ENCODE measurements at places on chromosomes 4 and X.
A peak's percentile ranks its signal among the peaks of the same experiment; 100 is the strongest.

GRCh38 chrX:121254336-121254735 is 206.9 kb downstream of the GLUD2 start:
- peak; percentile 7 for DNase-seq

DNA sequence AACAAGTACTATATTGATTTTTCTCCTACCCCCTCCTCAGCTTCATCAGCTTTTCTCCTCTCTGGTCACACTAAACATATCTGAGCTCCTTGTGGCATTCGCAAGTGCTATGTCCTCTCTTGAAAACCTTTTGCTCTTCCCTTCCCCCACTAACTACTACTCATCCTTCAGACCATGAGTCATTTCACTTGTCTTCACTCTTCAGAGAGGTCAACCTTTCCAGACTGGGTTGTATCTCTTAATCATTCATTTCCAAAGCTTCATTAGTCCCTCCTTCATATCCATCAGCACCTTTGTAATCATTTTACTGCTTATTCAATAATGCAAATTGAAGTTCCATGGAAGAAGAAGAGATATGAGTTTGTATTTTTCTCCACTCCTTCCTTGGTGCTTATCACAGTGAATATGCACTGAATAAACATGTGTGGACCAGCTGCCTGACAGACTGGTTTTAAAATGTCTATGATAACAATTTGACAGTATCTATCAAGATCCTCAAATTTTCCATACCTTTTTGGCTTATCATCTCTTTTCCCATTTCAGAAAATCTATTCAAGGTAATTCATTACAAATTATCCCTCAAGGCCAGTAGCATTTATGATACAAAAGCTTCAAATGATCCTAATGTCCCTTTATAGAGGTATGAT is 28.4 kb downstream of the DDX60L start:
- DNase-seq: peak; percentile 78

DNA sequence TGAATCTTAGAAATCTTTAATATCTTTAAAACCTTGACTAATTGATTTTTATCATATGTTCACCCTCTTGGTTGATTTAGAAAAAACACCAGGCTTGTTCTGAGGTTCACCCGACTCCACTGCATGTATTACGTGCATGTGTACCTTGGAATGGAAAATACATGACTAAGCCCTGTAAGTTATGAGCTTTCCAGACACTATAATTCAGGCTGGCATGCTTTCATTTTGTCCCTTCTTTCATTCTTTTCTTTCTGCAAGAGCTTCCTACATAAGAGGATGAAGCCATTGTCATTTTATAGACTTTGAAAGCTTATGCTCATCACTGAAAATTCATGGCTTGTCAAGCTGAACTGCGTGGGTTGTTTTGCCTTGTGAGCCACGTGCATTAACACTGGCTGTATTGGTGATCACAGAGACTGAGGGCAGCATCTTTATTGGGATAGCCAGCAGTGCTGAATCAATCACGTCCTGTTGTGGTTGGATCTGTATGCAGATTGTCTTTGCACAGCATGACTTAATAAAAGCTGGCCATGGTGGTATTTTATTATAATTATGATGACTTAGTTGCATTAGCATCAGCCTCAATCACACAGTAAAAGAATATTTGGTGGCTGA is 141.9 kb downstream of the SLIT2 start:
- DNase-seq: no peak

DNA sequence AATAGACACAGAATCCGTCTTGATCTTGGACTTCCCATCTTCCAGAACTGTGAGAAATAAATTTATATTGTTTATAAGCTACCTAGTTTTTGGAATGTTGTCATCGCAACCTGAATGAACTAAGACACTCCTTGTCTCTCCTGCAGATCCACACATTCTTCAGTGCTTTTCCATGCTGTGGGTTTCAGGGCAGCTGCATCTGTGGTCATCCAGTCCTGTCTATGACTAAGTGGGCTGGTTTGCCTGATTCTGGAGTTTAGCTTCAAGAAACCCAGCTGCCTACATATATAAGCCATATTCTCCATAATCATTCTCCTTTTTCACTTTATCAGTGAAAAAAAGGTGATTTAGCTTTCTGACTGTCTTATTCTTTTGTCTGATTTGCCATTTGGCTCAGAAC is 170.3 kb upstream of the KIT start:
- no peak for DNase-seq

DNA sequence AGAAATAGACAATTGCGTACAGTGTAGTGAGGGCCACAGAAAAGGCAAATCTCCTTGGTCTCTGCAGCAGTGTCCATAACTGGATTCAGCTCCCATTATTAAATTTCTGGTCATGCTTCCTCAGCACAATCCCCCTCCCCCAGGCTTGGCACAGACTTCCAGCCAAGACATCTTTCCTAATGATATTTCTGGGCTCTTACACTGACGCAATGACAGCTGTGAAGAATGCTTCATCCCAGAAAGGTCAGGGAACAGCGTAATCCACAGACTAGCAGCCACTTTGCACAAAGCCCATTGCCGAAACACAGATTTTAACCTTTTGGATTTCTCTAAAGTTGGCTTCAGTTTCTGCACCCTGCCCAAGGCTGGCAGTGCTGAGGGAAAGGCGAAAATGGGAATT is 597.6 kb upstream of the CPEB2 start:
- no peak for DNase-seq

DNA sequence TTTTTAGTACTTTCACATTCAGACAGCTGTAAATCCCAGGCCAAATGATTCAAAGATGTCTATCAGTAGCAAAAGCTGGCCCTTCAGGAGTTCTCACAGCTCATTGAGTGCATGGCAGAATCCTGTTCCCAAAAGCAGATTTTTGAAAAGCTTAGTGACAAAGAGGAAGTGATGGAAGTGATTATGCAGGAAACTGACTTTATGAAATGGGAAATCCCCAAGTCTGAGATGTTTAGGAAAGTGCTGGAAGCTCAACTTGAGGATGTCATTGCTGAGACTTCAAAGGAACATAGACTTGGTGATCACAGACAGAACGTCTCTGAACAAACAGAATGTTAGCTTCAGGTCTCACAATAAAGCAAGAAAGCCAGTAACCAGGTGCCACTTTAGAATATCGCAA is 51.0 kb upstream of the CFAP47 start:
- DNase-seq: no peak

GRCh38 chrX:77442728-77443127 is 4.5 kb upstream of the FGF16 start:
- DNase-seq: peak; percentile 1

DNA sequence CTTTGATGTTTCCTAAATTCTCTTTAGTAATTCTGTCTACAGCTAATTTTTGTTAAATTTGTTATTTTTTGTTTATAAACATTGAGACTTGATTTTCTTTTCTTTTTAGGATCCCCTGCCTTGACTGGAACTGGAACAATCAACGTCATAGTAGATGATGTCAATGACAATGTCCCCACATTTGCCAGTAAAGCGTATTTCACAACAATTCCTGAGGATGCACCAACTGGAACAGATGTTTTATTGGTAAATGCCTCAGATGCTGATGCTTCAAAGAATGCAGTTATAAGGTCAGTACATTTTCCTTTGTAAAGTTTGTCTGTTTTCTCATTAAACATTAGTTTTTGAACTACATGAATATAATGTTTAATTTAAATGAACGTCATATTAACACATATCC is 119.4 kb downstream of the FAT4 start:
- DNase-seq: no peak

- no peak for DNase-seq
Observed at GRCh38 chr4:960636-961350, 12.6 kb downstream of the DGKQ start.

DNA sequence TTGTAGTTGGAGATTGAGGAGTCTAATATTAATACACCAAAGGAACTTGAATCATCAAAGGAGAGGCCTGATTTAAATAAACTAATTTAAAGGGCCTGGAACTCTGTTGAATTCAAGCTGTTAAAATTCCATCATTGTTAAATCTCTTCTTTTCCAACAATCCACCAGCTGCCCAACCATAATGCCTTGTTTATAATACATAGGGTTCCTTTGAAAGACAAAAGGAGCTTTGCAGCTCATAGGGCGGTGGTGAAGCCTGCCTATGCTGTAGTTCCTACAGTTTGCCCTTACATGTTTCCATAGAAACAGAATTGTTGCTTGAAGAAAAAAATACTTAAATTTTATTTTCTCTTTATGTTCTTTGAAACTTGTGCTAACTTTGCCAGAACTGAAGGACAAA is 102.8 kb downstream of the GLUD2 start:
- no peak for DNase-seq

DNA sequence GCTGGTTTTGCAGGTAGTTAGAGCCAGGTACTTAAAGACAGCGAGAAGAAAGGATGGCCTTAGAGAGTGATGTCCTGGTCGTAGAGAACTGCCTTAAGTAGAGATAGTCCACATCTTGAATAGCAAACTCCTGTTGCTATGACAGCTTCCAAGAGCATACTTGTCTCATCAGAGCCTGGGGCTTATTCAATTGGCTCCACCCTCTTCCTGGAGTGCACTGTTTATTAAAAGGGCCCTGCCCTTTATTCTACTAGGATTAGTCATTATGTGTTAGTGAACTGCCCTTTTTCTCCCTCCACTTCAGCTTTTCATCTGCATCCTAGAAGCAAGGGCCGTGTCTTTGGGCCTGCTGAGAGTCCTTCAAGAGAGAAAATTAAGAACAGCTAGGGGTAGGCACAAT is 94.5 kb upstream of the EOLA2 start:
- no peak for DNase-seq

DNA sequence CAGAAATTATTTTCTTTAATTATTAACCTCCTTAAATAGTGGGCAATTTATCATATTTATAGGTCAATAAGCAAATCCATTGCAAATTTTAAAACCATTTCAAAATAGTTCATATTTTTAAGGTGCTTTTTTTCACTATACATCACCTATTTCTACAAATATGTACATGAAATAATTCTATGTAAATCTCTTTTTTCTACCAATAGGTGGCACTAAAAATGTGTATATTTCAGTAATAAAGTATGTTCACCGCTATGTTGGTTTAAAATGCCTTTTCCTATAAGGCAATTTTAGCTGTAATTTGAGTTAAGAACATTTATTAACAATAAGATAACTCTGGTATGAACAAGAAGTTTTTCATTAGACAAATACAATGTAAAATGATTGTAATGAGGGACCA is 672.2 kb downstream of the KCTD8 start:
- peak; percentile 55 for DNase-seq

DNA sequence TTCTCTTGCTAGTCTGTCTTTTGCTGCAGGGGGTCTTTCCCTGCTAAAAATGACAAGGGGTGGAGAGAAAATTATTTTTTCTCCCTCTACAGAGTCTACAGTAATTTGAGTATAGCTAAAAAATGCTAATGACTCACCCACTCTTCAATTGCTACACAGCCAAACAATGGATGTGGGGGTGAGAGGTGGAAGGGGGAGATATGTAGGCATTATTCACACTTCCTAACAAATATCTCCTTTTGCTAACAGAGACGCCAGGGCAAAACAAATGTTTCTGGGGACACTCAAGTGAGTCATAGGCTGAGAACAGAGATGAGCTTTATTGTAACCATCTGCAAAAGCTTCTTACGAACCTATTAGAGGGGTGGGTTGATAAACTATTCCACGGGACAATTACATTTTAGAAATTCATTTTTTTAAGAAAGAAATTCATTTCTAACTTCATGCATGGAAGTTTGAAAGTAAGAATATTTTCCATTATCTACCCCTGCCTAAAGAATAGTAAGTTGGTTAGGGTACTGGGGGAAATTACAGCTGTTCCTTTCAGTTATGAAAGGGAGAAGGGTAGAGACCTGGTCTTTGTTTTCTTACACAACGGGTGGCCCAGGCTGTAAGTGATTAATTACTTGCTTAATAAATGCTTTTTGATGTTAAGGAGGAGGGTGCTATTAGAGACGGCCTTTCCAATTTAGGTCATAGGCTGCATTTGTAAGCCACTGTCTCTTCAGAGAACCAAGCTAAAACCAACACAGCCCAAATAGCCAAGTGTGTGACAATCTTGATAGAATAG is 12.8 kb downstream of the SCD5 start:
- DNase-seq: peak; percentile 14

DNA sequence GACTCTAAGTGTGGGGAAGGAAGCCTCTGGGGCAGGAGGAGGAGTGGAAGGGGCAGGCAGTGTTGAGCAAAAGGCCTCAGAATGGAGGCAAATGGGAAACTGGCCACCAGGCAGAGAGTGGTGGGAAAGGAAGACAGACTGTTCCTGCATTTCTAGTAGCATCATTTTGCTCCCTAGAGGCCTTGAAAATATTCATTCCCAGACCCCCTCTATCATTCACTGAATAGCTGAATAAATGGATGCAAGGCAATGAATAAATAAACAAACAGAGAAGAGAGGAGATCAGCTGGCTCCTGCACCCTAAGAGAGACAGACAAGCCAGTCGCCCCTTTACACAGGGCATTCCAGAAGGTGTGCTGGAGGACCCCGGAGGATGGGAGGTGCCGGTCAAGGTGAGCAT is 511.9 kb downstream of the BCOR start:
- no peak for DNase-seq

- no peak for DNase-seq
Observed at GRCh38 chr4:167109859-167110258, 124.4 kb downstream of the SPOCK3 start.

GRCh38 chr4:100278567-100278966 is 88.3 kb upstream of the DDIT4L start:
- DNase-seq: no peak

DNA sequence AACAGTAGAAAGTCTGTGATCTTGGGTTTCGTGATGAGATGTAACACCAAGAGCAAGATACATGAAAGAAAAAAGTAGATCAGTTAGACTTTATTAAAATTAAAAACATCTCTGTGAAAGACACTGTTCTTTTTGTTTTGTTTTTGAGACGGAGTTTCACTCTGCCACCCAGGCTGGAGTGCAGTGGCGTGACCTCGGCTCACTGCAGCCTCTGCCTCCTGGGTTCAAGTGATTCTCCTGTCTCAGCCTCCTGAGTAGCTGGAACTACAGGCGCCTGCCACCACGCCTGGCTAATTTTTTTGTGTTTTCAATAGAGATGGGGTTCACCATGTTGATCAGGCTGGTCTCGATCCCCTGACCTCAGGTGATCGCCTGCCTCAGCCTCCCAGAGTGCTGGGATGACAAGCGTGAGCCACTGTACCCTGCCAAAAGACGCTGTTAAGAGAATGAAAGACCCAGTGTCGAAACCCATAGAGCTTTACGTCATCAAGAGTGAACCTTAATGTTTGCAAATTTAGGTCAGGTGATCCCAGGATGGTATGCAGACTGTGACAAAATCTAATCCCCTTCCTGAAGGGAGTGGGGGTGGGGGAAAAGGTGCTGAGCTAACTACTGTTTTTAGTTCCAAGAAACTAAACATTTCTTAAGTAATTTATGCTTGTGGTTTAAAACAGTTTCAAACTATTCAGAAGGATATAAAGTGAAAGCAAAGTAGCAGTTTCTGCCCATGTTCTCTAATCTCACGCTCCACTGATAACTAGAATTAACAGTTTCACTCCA is 8.0 kb downstream of the OFD1 start:
- DNase-seq: peak; percentile 82

- DNase-seq: no peak
Observed at GRCh38 chr4:81164126-81164525, 50.9 kb downstream of the PRKG2 start.

DNA sequence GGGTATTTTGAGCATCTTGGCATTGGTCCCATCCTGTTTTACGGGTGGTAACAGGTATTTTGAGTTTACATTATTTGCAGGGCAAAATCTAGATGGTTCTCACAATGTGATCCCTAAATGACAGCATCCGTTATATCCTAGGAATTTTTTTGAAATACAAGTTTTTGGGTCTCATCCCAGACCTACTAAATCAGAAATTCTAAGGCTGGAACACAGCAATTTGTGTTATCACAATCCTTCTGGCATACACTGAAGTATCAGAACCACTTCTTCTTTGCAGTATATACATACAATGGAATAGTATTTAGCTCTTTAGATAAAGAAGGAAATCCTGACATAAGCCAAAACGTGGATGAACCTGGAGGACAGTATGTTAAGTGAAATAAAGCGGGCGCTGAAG is 104.1 kb upstream of the LSM6 start:
- no peak for DNase-seq
